ENCODE measurements at places on chromosomes 3 and 15. TPM values are rescaled to one million over a fixed set of nuclear protein-coding genes. Genes with fewer than 3 reads are reported as not detected.

Gene SOX2
- total RNA-seq = not detected

GRCh38 chr3:48026098-48026497, 9.9 kb upstream of the MAP4 start:
- DNase-seq = no peak

DNA sequence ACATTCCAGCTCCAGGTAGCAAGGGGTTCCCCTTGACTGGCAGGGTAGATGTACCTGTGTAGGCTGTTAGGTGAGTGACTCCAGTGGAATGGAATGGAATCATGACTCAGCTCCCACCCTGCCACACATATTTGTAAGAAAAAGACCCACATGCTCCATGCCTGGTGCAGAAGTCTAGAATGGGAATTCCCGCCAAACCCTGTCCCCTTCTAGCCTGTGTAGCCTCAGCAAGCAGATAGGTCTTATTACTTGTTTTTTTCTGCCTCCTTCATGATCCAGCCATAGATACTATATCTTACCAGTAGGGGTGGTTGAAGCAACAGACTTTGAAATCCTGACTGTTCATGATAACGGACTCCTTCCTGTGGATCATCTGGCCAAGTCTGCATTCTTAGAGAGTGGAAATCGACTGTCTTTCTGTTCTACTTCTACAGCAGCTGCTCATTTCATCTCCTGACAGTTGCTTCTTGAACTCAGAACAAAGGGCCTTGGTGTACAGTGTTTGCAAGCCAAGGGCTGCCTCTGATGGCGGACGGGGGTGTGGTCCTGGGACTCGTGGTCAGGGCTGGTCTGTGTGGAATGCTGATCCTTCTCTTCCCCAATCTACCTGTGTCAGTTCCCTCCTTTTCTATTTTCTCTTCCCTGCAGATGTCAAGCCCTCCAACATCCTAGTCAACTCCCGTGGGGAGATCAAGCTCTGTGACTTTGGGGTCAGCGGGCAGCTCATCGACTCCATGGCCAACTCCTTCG, 16.3 kb downstream of the SNAPC5 start:
- no peak for DNase-seq

DNA sequence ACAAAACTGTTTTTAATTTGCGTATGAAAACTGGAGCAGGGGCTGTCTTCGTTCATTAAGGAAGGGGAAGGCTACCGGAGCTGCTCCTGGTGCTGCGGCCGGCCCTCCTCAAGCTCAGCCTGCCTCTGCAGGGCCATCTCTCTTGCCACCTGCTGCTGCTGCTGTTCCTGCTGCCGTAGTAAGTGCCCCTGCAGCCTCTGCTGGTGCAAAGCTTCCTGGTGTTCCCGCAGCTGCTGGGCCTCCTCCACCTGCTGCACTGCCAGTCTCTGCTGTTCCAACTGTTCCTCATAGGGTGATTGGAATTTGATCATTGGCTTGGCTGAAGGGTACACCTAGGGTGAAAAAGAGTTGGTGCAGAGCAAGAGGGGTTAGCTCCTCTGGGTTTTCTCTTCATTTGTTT, 66.0 kb downstream of the GOLIM4 start:
- no peak for DNase-seq

Gene GRM2
- 0.54 TPM for total RNA-seq

GRCh38 chr15:55518641-55519040, 10.6 kb upstream of the DNAAF4 start:
- DNase-seq = no peak

GRCh38 chr15:59124261-59124660, 19.3 kb downstream of the CCNB2 start:
- DNase-seq = no peak

Gene ROBO2
- not detected for total RNA-seq

DNA sequence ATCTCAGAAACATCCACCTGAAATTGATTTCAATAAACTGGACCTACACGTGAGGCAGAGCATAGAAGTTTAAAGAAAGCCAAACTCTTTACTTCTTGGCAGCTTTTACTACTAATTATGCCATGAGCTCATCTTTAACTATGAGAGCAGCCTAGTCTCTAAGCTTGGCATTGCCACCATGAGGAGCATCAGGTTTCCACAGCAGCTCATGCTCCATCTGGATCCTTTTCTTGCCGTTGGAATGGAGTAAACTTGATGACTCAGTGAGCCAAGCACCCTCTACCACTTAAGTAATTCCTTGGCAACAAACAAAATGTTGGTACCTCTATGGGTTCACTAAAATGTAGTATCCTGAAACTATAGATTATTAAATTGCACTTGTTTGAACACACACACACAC, 583.2 kb downstream of the EPHA3 start:
- DNase-seq = no peak

DNA sequence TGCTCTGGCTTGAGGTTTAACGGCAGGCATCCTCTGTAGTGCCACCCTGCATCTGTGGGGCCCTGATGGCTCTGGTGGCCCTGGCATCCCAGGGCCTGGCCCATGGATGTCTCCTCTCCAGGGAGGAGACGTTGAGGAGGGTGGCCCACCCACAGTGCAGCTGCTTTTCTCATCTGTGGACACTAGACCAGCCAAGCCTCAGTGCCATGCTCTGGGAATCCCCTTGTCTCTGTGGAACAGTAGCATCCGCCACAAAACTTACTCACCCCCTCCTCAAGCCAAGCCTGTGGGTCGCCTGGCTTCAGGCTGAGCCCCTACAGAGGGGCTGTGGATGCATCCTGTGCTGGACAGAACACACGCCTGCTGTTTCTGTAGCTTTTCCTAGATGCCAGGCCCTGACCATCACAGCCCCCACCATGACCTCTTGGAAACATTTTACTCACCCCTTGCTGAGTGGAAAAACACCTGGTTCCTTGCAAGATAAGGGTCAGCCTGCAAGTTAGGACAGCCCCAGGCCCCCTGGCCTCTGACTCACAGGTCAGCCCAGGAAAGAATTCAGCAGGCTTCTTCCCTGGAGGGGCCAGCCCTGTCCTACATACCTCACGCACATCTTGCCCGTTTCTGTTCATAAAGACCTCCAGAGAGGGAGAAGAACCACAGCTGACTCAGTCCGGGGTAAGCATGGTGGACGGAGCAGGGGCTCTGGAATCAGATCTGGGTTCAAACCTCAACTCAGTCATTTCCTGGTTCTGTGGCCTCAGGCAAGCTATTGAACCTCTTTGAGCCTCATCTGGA, 19.0 kb downstream of the PAK6 start:
- DNase-seq = no peak

Gene MINAR1
- total RNA-seq = 0.55 TPM

- no peak for DNase-seq
Measured at GRCh38 chr3:29004885-29005599, 275.8 kb upstream of the RBMS3 start.

Gene LRRC3B
- total RNA-seq = not detected

DNA sequence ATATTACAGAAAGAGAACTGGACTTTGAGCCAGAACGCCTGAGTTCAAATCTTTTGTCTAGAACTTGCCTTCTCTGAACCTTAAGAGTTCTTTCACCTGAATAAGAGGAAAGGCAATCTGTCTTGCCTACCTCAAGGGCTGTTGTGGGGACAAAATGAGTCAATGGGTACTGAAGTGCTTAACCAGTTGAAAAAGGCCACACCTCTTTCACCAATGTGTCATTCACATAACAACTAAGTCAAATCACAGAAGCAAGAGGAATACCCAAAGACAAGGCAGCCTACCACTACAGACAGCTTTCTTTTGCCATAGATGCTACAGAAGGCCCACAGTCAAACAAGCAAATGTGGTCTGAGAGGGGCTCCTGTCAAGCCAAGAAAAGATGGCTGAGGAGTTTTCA, 39.7 kb downstream of the NBEAL2 start:
- DNase-seq = peak; percentile 49

Gene PDZRN3
- total RNA-seq = not detected

Gene CTXN2
- total RNA-seq = not detected

DNA sequence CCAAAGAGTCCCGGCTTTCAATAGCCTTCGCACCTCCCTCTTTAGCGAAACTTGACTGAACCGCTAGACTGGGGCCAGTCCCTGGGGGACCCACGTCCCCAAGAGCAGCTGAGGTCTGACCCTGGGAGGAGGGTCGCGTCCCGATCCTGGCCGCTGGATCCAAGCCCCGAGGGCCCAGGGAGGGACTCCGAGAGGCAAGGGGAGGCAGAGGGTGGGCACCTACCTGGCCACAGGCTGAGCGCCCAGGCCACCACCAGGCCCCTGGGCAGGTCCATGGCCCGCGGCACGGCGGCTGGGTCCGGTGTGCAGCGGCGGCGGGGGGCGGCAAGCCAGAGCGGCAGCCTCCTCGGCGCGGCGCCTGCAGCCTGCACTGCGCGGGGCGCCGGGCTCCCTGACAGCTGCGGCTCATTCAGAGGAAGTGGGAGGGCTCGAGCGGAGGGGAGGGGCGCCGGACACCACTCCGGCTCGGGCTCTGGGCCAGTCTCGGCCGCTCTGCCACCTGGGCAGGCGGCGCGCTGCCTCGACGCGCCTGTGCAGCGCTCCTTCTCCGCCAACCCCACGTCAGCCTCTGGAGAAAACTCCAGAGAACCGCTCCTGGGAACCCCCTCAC, at the start of gene ITGA11:
Gene ITGA11 (minus strand): TSS at position 372 of the 610 bp plus-strand sequence. CDS start 97 bp downstream, at position 275.
- no peak for DNase-seq

- DNase-seq = no peak
Measured at GRCh38 chr3:11415099-11415498, 142.9 kb downstream of the ATG7 start.

DNA sequence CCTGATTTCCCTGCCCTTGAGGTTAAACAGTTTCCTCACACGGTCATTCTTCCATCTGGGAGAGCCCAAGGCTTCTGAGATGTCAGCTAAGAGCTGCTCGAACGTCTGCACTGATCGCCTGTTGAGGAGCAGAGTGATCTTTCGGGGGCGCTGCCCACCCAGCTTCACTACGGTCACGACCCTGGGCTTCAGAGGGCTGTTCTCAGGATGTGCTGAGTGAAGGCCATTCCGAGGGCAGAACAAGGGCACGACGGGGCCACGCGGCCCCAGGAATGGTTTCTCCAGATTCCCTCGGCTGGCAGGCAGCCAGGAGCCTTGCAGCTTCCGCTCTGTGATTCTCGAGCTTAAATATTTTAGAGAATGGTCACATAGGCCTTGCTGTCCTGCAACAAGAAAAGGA, 25.7 kb downstream of the DCLK3 start:
- no peak for DNase-seq

DNA sequence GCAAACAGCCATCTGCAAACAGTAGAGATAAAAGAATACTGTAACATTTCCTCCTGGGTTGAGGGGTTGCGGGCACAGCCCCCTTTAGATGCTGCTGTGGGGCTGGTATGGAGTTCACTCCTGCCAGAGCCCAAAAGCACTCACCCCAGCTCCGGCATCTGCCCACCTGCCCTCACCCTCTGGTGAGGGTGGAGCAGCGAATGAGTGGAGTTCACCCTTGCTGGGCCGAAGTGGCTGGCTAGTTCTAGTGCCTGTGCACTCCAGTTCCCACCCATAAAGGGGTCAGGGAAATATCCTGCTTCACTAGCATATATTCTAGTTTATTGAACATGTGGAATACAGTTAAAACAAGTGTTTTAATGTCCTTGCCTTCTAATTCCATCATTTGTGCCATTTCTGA, 209.7 kb upstream of the SGO1 start:
- DNase-seq = no peak

GRCh38 chr15:74776821-74777768, 4.8 kb upstream of the CSK start:
- DNase-seq = peak; percentile 73

Gene SEMA6D
- not detected for total RNA-seq

DNA sequence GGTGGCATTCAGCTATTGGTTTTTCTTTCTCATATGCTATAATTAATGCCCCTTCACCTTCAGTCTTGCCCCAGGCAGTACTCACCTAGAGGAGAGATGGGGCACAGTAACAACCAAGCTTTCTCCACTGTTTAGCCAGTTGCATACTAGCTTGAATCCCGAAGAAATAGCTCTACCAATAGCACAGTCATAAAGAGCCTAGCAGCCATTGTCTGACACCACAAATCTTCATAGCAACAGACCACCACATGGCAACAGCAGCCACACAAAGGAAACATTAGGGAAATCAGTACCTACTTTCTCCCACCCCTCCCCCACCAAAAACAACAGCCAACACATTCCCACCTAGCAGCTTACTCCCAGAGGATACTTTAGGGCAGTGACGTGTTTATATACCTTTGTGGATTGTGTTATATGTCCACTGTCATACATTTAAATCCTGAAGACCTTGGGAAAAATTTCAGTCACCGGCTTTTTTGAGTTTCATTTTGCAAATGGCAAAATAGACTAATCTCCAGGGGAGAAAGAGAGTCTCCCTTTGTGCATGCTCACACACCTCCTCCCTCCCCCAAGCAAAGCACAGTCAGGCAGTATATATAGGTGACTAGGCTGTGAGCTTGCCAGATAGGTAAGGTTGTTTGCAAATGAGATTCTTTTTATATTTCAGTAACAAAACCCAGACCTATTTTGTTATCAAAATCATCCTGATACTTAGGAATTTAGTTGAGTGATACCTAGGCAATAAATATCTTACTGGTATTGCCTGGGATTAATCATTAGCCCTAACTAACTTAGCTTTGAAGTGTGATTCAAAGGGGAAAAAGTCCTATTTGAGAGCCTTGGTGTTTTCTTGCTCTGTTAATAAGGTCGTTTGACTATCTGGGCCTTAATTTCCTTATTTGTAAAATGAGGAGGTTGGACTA, 140.6 kb downstream of the RBPMS2 start:
- DNase-seq = no peak

DNA sequence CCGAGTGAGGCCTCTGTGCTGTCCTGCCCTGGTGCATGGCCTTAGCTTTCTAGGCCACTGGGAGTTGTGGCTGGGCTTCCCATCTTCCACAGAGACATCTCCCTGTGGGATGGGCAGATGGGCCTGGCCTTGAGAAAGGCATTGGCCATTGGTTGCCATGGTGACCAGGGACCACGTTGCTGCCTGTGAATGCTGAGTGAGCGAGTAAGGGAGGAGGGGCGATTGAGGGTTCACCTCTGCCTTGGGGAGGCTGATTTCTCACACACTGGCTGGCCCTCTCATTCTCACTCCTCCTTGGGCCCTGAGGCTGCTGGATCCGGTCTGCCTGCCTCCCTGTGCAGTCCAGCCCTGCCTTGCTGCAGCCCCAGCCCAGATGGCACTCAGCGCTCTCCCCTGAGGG, 26.4 kb upstream of the DOCK3 start:
- DNase-seq = no peak

DNA sequence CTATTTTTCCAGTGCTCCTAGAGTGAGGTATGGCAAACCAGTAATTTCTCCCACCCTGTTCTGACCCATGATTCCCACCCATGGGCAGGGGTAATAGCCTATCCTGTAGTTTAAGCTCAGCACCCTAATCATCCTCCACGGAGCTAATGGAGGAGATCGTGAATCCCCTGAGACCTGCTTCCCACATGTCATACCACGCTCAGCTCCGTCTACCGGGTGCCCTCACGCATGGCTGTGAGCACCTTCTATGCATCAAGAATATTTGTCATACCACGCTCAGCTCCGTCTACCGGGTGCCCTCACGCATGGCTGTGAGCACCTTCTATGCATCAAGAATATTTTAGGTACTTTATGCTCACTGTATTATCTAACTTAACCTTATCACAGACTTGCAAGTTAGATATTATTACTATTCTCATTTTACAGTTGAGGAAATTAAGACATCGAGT, 104.7 kb upstream of the PFN2 start:
- DNase-seq = no peak

Gene CCR2
- total RNA-seq = not detected
